ENCODE measurements at places on chromosomes 11 and 22.

- DNase-seq: no peak
Observed at GRCh38 chr11:120810251-120810650, 213.7 kb upstream of the TBCEL start.

GRCh38 chr11:32333320-32333991, 101.9 kb downstream of the WT1 start:
- DNase-seq: no peak

DNA sequence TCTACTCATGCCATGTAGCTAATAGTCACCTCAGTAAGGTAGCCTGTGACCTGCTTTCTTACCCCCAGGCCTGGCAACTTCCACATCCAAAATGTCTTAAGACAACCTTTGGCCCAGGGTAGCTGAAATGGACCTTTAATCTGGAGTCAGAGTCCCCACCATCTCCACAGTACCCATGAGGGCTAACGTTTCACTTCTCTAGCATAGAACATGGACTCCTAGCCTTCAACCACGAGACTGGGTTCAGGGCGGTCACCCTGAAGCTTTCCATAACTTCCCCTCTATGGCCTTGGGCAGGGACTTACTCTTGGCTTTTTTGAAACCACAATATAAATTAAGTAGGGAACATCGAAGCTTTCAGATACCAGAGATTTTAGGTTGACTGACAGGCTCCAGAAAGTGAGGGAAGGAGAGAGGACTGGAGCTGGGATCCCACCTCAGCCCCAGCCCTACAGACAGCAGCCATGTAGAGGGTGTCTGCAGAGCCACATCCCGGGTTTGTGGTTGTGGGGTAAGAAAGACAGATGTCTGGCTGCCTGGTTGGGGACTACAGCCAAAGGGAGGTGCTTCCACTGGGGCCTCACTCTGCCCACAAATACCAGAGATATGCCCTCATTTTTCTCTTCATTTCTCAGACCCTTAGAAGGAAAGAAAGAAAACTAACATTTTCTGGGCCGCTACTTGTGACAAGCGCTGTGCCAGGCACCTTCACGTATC, 2.6 kb downstream of the TBC1D10A start:
- DNase-seq: no peak

DNA sequence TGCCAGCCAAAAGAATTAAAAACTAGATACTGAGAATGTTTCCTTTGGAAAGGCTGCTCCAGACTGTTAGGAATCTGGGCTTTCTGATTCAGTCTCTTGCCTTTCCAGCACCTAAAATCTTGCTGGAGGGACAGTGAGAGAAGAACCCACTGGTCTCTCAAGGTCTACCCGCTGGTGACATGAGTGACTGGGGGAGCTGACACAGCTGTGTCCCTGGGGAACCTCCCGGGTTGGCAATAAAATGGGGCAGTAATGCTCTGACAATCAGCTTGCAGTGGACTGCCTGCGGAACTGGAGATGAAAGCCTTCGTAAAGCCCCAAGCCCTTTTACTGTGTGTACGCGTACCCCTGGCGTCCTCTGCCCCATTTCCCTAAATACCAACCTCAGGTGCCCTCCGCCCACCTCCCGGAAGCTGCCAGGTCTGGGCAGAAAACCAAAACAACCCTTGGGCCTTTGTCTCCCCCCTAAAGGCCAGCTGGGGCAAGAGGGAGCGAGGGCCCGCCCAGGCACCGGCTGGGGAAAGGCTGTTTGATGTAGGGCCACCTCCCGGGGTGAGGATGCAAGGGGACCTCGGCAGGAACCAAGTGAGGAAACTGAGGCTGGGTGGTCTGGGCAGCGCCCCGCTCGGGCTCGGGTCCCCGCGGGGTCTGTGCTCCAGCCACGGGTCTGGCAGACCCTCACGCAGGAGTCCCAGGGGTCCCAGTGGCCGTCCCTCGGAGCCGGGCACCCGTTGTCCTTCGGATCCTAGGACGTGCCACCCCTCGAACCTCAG, 741 bp downstream of the CARS1 start:
- DNase-seq: no peak

- DNase-seq: no peak
Observed at GRCh38 chr11:125935618-125936199, 10.1 kb upstream of the VSIG10L2 start.

All from effector CD8-positive, alpha-beta T cell (primary cell).